NCI-H187 treated with DMSO at 0.1 percent for 48 hours (cell line): ENCODE measurements at places on chromosomes 13 and 19.

GRCh38 chr13:51697855-51698254 is 106.1 kb downstream of the DHRS12 start:
- DNase-seq, result no peak

DNA sequence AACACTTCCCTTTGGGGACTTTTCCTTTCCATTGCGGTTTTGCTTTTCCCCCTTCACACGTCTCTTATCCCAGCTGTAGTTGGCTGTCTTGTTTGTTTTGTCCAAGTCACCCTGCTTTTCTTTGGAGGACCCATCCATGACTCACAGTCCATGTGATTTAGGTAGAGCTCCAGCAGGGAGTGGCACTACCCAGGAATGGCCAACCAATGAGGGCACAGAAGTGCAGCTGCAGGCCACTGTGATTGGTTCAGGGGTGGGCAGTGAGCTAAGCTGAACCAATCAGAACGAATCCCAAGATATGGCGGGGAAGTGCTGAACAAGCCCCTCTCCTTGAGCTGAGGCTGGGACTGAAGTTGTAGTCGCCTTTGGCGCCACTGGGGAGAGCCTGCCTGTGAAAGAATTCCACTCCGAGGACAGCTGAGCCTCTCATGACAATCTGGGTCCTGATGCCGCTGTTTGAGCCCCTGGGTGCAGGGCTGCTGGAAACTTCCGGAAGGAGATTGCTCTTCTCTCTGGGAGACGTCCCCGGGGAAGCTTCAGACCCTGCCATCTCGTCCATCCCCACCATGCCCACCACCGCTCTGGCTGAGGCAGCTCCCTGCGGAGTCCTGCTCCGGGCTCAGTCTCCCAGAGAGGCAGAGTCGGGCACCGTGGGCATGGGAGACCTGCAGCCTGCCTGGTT is 62.9 kb upstream of the URI1 start:
- DNase-seq, result no peak

- no peak for DNase-seq
These were observed 405.9 kb downstream of the IRS2 start for GRCh38 chr13:109380457-109380856.

- DNase-seq, result no peak
These were observed 2.2 kb upstream of the TNFRSF19 start for GRCh38 chr13:23567906-23568460.

- no peak for DNase-seq
These were observed 24.6 kb downstream of the BICRA start for GRCh38 chr19:47633517-47633916.

DNA sequence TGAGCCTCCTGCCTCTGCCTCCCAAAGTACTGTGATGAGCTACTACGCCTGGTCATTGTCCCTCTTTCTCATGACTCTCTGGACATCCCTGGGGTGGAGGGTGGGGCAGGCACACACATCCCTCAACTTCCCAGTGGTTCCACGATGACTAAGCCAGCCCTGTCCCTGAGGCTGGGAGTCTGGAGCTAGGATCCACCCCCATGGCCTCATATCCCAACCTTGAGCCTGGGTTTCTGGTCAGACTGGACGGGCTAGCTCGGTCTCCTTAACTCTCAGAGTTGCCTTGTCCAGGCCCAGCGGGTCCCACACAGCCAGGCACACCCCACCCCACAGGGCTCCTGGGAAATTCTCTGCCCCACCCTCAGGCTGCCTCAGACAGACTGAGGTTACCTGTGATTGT is 19.6 kb downstream of the IER2 start:
- DNase-seq, result no peak

- DNase-seq, result no peak
These were observed 136.8 kb downstream of the DCT start for GRCh38 chr13:94342436-94343242.

- no peak for DNase-seq
These were observed 8.9 kb downstream of the ZNF101 start for GRCh38 chr19:19677579-19677978.

DNA sequence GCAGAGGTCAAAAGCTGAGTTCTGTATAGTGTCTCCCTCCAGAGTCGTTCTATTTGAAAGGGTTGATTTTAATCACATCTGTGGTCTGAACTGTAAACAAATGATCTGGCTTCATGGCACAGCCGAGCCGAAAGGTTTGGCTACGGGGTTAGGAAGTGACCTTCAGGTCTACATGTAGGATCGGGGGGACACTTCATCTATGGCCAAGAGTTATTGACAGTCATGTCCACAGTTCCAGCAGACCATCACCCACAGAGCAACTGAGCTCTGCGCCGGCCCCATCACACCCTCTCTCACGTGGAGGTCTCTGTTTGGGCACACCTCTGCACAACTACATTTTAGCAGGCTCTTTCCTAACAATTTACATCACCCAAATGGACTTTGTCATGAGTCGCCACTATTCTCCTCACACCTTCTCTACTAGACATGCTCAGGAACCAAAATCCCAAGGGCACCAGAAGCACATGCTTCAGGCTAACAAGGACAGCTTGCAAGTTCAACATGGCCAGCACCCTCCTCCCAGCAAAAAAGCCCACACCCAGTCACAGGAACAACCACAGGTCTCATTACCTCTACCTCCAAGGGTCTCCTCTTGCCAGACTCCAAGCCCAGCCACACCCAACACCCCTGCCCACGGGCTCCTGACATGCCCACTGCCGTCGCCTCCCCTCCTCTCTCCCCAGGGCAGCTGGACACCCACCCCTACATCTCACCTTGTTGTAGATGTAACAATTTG is 36.1 kb upstream of the EPHX3 start:
- DNase-seq, result no peak

DNA sequence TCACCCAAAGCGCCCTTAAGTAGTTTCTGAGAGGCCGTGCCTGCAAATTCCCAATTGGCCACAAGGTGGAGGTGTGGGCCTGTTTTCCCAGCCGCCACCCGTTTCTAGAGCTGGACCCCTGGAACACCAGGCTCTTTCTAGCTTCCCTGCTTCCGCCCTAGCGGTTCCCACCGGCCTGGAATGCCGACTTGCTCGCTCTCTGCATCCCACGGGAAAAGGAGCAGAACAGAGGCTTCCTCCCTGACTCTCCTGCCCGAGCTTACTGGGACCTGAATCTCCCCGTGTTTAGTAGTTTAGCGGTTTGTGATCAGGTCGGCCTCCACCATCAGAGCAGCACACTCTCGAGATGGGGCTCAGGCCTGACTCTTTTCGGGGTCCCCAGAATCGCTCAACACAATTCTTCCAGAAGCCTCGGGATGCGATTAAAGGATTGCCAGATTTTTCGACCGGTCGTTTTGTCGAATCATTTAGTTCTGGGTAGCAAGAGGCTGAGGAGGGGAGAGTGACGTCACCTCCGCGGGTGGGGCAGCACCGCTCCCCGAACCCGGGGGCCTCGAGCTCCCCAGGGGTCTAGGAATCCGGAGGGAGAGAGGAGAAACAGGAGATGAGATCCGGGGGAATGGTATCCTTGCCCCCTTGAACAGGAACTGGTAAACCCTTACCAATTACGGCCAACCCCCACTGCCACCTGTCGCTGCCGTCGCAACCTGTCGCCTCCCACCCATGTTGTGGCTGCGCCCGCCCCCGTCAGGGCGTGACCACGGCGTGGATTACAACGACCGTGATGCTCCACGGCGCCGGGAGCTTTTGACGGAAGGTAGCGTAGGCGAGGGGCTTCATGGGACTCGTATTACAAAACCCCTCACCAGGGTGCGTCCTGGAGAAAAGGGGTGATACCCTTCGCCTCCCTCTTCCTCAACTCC is 8.0 kb downstream of the NAPSA start:
- no peak for DNase-seq

DNA sequence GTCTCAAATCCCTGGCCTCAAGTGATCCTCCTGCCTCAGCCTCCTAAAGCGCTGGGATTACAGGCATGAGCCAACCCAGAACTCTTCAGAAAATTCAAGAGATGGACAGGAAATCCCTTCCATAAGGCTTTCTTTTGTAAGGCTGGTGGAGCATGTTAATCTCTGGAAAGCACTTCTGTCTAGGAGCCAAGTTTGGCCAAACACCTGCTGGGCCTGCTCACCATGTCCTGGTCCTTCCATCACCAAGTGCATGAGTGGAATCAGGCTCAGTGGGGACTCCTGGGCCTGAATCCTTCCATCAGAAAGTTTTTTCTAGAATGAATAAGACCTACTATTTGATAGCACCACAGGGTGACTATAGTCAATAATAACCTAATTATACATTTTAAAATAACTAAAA is 148.0 kb downstream of the DCLK1 start:
- DNase-seq, result no peak
